ENCODE measurements at places on chromosomes 6 and 20.

DNA sequence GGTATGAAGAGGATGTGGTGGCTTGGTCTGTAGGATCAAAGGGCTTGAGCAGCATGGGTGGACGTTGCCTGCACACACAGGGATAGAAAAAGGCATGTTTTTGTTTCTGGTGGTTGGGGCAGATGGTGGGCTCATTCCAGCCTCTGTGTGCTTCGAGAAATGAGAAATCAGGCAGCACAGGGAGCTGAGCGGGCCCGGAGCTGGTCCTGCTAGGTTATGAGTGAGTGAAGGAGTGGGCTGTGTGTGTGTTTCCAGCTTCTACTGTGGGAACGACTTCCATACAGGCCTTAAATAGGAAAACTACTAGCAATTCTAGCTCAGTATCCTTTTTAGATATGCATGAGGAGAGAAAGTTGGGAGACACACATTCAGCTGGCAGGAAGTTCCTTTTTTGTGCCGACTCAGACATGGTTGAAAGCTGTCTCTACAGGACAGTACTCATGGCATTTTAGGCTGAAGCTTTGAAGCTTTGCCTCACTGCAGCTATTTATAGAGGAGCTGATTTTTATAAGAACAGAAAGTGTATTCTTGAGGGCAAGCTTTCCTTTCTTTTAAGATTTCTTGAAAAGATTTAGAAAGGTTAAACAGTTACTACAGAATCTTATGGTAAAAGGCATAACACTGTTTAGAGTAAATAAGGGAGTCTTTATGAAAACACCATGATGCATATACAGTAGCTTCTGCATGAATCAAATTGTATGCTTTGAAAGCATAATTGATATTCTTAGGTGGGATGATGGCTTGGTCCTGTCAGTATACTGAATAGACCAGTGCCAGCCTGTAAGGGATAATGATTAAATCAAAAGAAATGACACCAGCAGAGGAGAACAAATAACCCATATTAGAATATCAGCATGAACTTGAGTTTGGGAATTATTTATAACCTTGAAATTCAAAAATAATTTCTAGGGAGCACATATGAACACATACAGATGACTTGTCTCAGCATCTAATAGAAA lies 104.0 kb upstream of the MAN1A1 start:
- no peak for DNase-seq

- DNase-seq: no peak
Measured at GRCh38 chr6:125732398-125732797, 17.0 kb upstream of the HEY2 start.

DNA sequence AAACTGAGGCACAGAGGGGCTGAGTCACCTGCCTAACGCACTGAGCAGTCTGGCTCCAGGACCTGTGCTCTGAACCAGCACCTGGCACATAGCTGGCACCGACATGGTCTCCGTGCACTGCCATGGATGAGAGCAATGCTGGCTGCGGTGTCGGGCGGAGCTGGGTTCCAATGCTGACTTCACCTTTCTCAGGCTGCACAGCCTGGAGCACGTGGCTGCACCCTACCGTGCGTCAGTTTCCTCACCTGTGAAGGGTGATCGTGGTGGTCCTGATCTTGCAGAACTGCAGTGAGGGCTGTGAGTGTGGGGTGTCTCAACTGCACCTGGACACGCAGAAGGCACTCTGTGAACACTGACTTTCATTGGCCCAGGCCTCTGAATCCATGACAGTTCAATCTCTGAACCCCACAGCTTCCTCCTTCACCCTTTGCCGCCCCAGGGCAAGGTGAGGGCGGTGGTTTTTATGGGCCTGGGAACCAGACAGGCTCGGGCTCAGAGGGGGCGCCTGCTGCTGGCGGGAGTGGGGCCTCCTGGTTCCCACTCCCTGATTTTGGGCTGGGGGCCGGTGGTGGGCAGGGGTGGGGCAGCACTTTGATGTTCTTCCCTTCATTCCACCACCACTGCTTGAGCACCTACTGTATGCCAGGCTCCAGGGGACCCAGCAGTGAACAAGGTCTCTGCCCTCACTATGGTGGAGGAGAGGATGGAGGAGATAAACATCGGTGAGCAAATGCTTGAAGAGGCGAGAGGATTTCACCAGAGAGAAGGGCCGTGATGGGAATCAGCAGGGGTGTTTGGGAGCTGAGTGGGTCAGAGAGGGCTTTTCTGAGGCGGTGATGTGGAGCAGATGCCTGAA lies 102.9 kb downstream of the CEBPB start:
- DNase-seq: no peak

DNA sequence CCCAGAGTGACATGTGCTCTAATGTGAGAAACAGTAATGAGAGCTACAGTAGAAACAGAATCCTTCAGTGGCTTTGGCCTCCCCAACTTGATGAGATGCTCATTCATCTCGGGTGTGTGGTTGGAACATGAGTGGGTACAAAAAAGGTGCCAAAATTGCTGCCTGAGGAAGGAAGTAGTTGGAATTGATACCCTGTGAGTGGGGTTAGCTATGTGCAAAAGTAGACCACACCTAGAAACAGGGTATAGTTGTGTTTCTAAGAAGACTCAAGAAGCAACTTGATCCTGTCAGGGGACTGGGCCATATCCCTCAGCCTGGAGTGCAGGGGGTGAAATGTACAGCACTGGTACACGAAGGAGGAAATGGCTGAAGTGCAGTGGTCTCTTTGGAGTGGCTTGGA lies 206.4 kb upstream of the SUPT3H start:
- DNase-seq: no peak

DNA sequence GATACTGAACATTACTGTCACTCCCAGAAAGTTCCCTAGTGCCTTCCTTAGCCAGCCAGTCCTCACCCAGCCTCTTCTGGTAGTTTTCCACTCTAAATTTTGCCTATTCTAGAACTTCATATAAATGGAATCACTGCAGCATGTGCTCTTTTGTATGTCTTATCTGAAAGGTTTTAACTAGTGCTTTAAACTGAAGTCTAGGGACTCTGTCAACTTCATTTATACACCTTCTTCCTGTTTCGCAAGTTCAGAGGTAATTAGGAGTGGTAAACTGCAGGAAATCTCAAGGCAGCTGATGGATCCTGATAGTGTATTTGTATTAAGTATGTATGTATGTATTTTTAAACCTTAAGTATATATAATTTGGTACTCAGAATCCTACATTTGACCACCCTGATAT lies 94.3 kb downstream of the TCP11 start:
- DNase-seq: peak; percentile 32

GRCh38 chr6:41997456-41997855 lies 52.9 kb upstream of the TAF8 start:
- no peak for DNase-seq

GRCh38 chr6:18543051-18543450 lies 155.9 kb downstream of the RNF144B start:
- DNase-seq: no peak

DNA sequence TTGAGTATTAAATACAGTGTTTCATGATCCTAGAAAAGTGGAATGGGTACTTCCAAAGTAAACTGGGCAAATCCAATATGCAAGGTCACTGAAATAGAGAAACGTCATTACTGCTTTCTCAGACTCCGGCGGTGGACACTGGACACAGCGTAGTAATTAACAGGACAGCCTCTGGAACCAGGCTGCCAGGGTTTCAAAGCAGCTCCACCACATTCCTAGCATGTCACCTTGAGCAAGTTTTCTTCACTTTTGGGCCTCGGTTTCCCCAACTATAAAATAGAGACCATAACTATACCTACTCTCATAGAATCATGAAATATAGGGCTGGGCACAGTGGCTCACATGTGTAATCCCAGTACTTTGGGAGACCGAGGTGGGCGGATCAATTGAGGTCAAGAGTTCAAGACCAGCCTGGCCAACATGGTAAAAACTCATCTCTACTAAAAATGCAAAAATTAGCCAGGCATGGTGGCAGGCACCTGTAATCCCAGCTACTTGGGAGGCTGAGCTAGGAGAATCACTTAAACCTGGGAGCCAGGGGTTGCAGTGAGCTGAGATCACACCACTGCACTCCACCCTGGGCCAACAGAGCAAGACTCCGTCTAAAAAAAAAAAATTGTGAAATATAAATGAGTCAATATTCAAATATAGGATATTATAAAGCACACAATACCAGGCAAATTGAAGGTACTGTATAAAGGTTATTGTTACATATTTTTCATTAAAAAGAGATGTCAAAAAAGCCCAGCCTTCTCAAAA lies 24.9 kb downstream of the ARHGAP18 start:
- no peak for DNase-seq

GRCh38 chr20:61203320-61203719 lies 48.7 kb upstream of the CDH4 start:
- no peak for DNase-seq

- peak; percentile 87 for DNase-seq
Measured at GRCh38 chr20:1324598-1325172, 4.3 kb downstream of the SDCBP2 start.

- DNase-seq: no peak
Measured at GRCh38 chr6:84756466-84756865, 7.9 kb downstream of the TBX18 start.

- no peak for DNase-seq
Measured at GRCh38 chr6:168099201-168100010, 20.4 kb upstream of the FRMD1 start.

- no peak for DNase-seq
Measured at GRCh38 chr20:41939659-41940058, 321.5 kb upstream of the CHD6 start.

GRCh38 chr20:63501818-63502670 lies 3.2 kb upstream of the EEF1A2 start:
- no peak for DNase-seq

GRCh38 chr20:64279826-64280459 lies 24.4 kb downstream of the PCMTD2 start:
- no peak for DNase-seq

- peak; percentile 45 for DNase-seq
Measured at GRCh38 chr6:136465766-136466303, 84.4 kb downstream of the MAP7 start.

DNA sequence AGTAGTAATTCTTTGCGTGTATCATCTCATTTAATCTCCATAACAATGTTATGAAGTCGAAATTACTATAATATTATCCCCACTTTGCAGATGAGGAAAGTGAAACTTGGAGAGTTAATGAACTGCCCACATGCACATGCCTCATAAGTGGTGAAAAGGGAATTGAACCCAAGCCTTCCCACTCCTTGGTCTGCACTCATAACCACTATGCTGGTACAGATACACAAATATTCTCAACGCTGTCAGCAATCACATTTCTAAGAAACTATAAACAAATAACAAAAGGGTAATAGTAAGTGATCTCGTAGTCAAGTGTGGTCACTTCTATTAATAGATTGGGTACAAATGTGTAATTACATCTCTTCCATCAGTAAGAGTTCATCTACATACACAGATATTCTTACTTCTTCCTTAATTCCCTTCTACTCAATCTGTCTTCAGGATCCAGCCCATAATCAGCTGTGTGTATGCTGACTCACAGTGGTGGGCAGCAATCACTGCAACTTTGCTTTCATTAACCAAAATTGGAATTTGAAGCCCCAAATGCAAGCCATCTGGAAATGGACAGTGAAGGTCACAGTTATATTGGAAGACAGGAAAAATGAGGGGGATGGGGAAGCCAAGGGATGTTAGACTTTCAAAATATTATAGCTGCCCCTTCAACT lies 6.6 kb downstream of the PRSS35 start:
- peak; percentile 49 for DNase-seq

DNA sequence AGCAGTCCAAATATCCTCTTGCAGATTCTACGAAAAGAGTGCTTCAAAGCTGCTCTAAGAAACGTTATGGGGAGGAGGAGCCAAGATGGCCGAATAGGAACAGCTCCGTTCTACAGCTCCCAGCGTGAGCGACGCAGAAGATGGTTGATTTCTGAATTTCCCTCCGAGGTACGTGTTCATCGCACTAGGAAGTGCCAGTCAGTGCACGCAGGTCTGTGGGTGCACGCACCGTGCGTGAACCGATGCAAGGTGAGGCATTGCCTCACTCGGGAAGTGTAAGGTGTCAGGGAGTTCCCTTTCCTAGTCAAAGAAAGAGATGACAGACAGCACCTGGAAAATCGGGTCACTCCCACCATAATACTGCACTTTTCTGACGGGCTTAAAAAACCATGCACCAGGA lies 272.1 kb upstream of the DEFB115 start:
- no peak for DNase-seq
